ENCODE measurements at places on chromosomes 13 and 19.

GRCh38 chr19:9671655-9672054 is 3.2 kb downstream of the ZNF562 start:
- DNase-seq, result no peak

GRCh38 chr13:67306742-67307141 is 76.6 kb upstream of the PCDH9 start:
- no peak for DNase-seq

GRCh38 chr19:1755467-1756171 is 2.3 kb downstream of the ONECUT3 start:
- DNase-seq, result no peak

- DNase-seq, result no peak
Observed at GRCh38 chr19:49447485-49448431, 3.9 kb downstream of the PIH1D1 start.

- DNase-seq, result no peak
Observed at GRCh38 chr19:8680676-8681344, 17.8 kb downstream of the ACTL9 start.

- DNase-seq, result no peak
Observed at GRCh38 chr13:113558461-113558860, 26.1 kb upstream of the TFDP1 start.

DNA sequence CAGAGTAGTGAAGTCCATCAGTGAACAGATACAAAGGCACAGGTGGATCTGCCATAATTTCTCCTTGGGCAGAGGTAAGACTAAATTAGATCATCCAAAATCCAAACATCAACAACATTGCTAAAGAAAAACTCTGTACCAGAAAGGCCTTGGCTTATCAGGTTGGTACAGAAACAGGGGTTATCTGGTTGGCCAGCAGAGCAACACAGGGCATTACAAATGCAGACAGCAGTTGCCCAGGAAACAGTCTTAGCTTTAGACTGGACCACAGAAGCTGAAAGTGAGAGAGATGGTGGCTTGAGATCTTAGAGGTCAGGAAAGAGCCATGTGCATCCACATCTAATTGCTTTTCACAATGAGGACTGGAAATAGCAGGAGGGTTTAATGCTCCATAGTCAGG is 26.6 kb upstream of the DGKH start:
- no peak for DNase-seq

- no peak for DNase-seq
Observed at GRCh38 chr19:34135054-34135800, 37.1 kb upstream of the LSM14A start.

- DNase-seq, result no peak
Observed at GRCh38 chr13:53052675-53053074, 24.1 kb downstream of the OLFM4 start.
